ENCODE measurements at places on chromosomes 1 and 21. TPM values are rescaled to one million over a fixed set of nuclear protein-coding genes. Genes with fewer than 3 reads are reported as not detected.

GRCh38 chr1:17118268-17118667, 983 bp downstream of the PADI2 start:
- no peak for DNase-seq

DNA sequence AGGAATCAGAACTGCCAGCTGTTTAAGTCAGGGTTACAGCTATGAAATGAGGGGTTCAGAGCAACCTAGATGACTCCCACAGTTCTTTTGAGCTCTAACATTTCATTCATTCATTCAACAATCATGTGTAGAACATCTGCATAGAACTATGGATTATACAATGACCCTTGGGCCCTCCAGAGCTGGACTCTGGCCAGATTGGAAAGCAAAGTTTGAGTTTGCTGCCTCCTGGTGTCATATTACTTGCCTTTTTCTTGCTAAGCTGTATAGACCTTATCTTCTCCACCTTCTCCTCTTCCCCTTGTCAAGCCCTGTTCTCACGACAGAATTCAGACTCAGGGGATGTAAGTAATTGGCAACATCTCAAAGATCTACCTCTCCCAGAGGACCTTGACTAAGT, 4.0 kb downstream of the CASQ2 start:
- DNase-seq = no peak

- no peak for DNase-seq
These were observed 709 bp upstream of the SLC41A1 start for GRCh38 chr1:205813755-205814058.

TRIM46 gene
- 4.8 TPM for total RNA-seq

ZNF683 gene
- total RNA-seq = 0.31 TPM

C1QC gene
- 126 TPM for total RNA-seq

TCHH gene
- total RNA-seq = 0.13 TPM
